ENCODE measurements at places on chromosomes 4 and X. TPM values are rescaled to one million over a fixed set of nuclear protein-coding genes. Genes with fewer than 3 reads are reported as not detected.

Gene EGF
- total RNA-seq: 1.4 TPM

Gene F8A2
- total RNA-seq: not detected

Gene LNX1
- 0.13 TPM for total RNA-seq

Gene L1CAM
- 78.9 TPM for total RNA-seq

Gene ADGRG2
- not detected for total RNA-seq

Gene TEC
- total RNA-seq: 2.9 TPM

Gene NOA1
- total RNA-seq: 19.2 TPM

Gene NKX6-1
- 0.11 TPM for total RNA-seq

Gene MAGEB17
- total RNA-seq: not detected

Gene GCNA
- 0.88 TPM for total RNA-seq

Gene CPE
- total RNA-seq: 0.29 TPM

Gene RXFP1
- 0.24 TPM for total RNA-seq

Gene RGS12
- 4.8 TPM for total RNA-seq

Gene CACNA1F
- total RNA-seq: not detected

Gene AKAP4
- total RNA-seq: not detected

Gene PNMA6F
- total RNA-seq: not detected

Gene RPA4
- 0.45 TPM for total RNA-seq

Gene ETDB
- total RNA-seq: not detected

Gene NEUROG2
- 0.69 TPM for total RNA-seq

Gene DMRTC1B
- total RNA-seq: not detected

Gene NCAPG
- total RNA-seq: 45.1 TPM

Gene UGT2A3
- not detected for total RNA-seq
